ENCODE measurements at places on chromosomes 4 and X. TPM values are rescaled to one million over a fixed set of nuclear protein-coding genes. Genes with fewer than 3 reads are reported as not detected.

DNA sequence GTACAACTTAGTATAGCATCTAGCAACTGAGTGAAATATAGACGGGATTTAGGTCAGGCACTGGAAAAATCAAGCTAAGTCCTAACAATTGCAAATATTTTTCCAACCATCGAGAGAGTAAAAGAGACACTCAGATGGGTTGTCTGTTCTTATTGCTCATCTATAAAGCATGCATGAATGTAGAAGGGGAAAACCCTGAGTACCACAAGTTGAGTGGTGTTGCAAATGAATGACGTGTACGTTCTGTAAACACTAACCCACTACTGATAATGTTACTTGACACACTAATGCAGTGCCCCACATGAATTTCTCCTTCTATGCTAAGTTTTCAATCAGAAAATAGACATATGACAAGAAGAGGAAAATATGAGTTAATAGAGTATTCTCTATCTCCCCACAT is 211.2 kb downstream of the COX18 start:
- ATAC-seq, result peak; percentile 74

DNA sequence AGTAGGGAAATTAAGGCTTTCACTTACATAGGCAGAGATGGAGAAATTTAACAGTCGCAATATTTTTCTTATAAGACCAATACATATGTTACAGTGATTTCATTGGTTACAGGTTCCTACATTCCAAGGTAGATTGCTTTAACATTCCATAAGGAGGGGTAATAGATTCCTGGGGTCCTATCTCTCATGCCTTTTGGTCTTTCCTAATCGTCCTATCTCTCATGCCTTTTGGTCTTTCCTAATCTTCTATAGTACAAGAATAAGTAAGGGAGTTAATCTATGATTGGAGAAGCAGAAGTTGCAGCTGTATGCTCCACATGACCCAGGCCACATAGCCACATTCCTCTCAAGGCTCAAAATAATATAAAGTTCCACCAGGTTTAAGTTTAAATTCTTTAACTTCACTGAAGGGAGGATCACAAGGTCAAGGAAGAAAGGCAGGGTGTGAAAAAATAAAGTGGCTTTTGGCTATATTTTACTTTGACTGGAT is 285.0 kb upstream of the BOD1L1 start:
- no peak for ATAC-seq

BMPR1B gene
- total RNA-seq, result not detected

GRCh38 chrX:112677167-112677566 is 2.6 kb downstream of the LHFPL1 start:
- ATAC-seq, result no peak

DNA sequence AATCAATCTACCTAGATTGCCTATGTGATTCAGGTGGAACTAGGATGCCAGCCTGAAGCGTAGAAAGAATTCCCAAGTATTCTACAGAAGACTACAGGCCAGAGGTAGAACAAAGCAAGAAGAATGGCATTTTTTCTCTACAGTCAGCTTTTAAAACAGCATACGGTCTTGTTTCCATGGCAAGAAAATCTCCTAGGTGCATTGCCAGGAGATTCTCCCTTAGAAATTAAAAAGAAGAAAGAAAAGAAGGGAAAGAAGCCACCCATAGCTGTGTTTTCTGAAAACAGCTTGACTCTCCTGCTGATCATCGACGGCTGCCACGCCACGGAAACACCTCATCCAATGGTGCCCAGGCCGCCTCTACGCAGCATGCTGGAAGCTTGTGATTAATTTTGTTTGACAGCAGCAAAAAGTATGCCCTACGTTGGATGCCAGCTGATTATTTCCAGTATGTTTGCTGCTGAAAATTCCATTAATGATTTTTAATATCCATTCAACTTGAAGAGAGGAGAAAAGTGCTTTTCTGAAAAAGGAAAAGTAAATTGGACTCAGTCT is 24.1 kb downstream of the ANK2 start:
- ATAC-seq, result no peak

DNA sequence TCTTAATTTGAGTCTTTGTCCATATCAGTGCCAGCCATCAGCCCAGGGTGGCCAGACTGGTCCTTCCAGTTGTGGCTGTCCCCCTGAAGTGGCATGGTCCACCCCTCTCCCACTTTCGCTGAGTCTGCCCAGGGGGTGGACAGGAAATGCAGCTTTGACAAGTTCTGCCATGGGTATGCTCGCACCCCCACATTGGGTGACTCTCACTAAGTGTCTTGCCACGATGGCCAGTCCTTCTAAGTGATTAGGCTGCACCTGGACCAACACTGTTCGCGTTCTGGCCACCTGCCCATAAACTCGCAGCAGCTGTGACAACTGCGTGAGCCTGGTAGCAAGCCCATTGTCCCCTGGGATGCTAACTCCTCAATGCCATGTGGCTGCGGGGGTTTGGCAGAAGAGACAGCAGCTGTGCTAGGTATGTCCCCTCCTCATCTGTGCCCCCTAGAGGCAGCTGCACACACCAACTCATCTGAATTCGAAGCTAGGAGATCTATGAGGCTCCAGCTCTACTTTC is 10.0 kb upstream of the LNX1 start:
- ATAC-seq, result no peak

Measured in activated T-helper 17 cell treated with anti-CD3 and anti-CD28 coated beads, Interleukin-2, amount 50 U/mL, for 72 hours (primary cell).